Tibial nerve (tissue), 4 donors: ENCODE measurements at places on chromosomes 6 and 20. TPM values are rescaled to one million over a fixed set of nuclear protein-coding genes. Genes with fewer than 3 reads are reported as not detected.

Gene OR2J3
- total RNA-seq, result not detected

Gene SRMS
- not detected for total RNA-seq

GRCh38 chr6:89836639-89837222 lies 7.1 kb downstream of the CASP8AP2 start:
- H3K27me3 ChIP-seq, result no peaks in the 10 kb centered on the region
- H3K27ac ChIP-seq, result no peak overlapping the region
- no peaks in the 10 kb centered on the region for H3K36me3 ChIP-seq
- H3K4me3 ChIP-seq, result no peak overlapping the region
- no peaks in the 10 kb centered on the region for H3K4me1 ChIP-seq
- no peak for DNase-seq

Gene CCDC170
- 1.3 TPM for total RNA-seq

Gene SLC23A2
- total RNA-seq, result 48.5 TPM

- H3K27ac ChIP-seq, result no peak overlapping the region
- DNase-seq, result no peak
- no peaks in the 10 kb centered on the region for H3K36me3 ChIP-seq
- no peaks in the 10 kb centered on the region for H3K27me3 ChIP-seq
Measured at GRCh38 chr20:62321521-62321948, 18.7 kb downstream of the ADRM1 start.

- H3K4me3 ChIP-seq, result no peak overlapping the region
- H3K4me1 ChIP-seq, result no peaks in the 10 kb centered on the region
- no peak overlapping the region for H3K27ac ChIP-seq
- no peak for DNase-seq
- H3K27me3 ChIP-seq, result no peaks in the 10 kb centered on the region
Measured at GRCh38 chr6:5126214-5126613, 41.1 kb downstream of the PPP1R3G start.

DNA sequence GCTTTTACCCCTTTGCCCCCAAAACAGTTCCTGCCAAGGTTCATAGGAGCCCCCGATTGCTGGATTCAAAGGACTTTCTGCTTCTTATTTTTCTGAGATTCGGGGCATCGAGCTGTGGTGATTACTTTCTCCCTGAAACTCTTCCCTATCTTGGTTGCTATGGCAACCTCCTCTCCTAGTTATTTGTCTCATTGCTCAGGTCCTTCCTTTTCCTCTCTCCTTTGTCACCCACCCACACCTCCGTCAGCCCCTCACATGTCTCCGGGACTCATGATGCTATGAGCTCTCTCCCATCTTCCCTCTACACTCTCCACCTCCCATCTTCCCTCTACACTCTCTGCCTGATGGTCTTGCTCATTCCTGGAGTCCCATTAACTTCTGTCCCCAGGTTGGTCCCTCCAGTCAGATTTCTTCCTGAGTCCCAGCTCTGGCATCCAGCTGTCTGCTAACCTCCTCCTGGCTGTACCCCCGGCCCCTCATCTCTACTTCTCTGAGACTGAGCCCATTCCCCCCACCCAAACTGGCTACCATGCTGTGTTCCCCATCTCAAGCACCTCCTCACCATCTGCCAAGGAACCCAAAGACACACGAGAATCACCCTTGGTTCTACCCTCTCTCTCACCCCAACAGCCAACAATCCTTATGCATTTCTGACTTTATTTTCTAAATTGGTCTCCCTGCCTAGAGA lies 30.2 kb upstream of the NNAT start:
- H3K4me3 ChIP-seq, result no peak overlapping the region
- no peaks in the 10 kb centered on the region for H3K4me1 ChIP-seq
- H3K27me3 ChIP-seq, result no peaks in the 10 kb centered on the region
- no peaks in the 10 kb centered on the region for H3K36me3 ChIP-seq

Gene CPXM1
- total RNA-seq, result 1.6 TPM

- H3K27ac ChIP-seq, result no peak overlapping the region
- H3K27me3 ChIP-seq, result peaks cover 4% of the 10 kb centered on the region
- no peak overlapping the region for H3K4me3 ChIP-seq
- no peaks in the 10 kb centered on the region for H3K4me1 ChIP-seq
Measured at GRCh38 chr6:7449018-7449417, 59.4 kb downstream of the RIOK1 start.

DNA sequence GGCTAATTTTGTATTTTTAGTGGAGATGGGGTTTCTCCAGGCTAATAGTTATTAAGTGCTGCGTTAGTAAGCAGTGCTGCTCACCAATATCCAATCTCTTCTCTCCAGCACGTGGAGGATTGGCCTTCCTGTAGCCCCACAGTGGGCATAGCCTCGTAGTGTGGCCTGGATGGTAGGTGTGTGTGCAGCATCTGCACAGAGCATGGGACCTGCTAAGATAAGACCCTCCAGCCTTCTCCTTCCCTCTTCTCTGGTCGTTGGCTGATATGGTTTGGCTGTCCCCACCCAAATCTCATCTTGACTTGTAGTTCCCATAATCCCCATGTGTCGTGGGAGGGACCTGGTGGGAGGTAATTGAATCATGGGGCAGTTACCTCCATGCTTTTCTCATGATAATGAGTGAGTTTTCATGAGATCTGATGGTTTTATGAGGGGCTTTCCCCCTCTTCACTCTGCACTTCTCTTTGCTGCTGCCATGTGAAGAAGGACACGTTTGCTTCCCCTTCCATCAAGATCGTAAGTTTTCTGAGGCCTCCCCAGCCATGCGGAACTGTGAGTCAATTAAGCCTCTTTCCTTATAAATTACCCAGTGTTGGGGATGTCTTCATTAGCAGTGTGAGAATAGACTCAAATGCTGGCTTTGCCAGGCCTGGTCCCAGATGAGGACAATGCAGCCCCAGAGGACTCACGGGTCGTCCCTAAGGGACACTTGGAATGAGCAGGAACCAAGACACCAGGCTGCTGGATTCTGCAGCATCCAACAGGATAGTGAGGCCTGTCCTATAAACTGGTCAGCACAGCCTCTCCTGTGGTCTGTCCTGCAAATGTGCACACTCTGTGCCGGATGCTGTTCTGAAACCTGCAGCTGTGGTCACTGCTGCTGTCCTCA lies 63.4 kb upstream of the AFDN start:
- H3K4me3 ChIP-seq, result no peak overlapping the region
- no peaks in the 10 kb centered on the region for H3K27me3 ChIP-seq
- no peaks in the 10 kb centered on the region for H3K36me3 ChIP-seq
- peaks cover 4% of the 10 kb centered on the region for H3K4me1 ChIP-seq
- H3K27ac ChIP-seq, result no peak overlapping the region

Gene COL9A3
- total RNA-seq, result 63.4 TPM

GRCh38 chr20:42846784-42847490 lies 342.8 kb downstream of the PTPRT start:
- H3K27me3 ChIP-seq, result no peaks in the 10 kb centered on the region
- H3K4me3 ChIP-seq, result no peak overlapping the region
- no peak overlapping the region for H3K27ac ChIP-seq
- no peak for DNase-seq
- H3K36me3 ChIP-seq, result no peaks in the 10 kb centered on the region
- H3K4me1 ChIP-seq, result no peaks in the 10 kb centered on the region

DNA sequence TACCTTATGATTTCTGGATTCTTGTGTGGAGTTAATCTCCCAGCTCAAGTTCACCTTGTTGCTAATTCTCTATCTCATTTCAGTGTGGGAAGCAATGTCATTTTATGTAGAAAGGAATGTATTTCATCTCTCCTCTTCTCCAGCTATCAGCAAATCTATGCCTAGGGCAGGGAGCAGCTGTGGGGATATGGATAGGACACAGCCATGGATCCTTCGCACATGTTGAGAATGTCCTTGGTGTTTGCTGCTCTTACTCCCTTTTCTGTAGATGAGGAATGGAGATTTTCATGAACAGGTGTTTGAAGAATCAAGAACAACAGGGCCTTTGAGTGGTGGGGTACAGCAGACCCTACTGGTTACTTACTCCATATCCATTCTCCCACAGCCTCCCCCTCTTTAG lies 182.0 kb downstream of the UST start:
- no peak overlapping the region for H3K27ac ChIP-seq
- H3K27me3 ChIP-seq, result no peaks in the 10 kb centered on the region
- no peaks in the 10 kb centered on the region for H3K4me1 ChIP-seq
- no peaks in the 10 kb centered on the region for H3K36me3 ChIP-seq
- DNase-seq, result no peak

DNA sequence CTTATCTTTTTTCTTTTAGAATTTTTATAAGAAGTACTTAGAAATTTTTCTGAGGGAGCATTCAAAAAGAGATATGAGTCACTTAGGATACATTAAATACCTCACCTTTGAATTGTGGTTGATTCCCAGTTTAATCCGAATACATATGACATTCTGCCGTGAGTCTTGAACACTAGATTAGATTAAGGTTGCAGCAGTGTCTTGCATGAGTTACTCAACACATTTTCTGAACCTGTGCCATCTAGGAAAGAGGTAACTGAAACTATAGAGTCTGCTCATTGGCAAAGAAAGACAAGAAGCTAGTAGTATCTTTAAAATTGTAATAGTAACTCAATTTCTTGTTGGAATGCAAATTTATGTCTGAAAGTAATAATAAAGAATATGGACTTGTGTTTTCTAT lies 14.9 kb downstream of the PEX3 start:
- no peaks in the 10 kb centered on the region for H3K27me3 ChIP-seq
- H3K27ac ChIP-seq, result no peak overlapping the region
- peaks cover 61% of the 10 kb centered on the region for H3K36me3 ChIP-seq
- no peaks in the 10 kb centered on the region for H3K4me1 ChIP-seq

Gene ID4
- 32.6 TPM for total RNA-seq

GRCh38 chr6:138182939-138183789 lies 21.4 kb downstream of the ARFGEF3 start:
- DNase-seq, result no peak
- H3K36me3 ChIP-seq, result no peaks in the 10 kb centered on the region
- no peak overlapping the region for H3K4me3 ChIP-seq
- H3K27me3 ChIP-seq, result no peaks in the 10 kb centered on the region
- no peaks in the 10 kb centered on the region for H3K4me1 ChIP-seq

DNA sequence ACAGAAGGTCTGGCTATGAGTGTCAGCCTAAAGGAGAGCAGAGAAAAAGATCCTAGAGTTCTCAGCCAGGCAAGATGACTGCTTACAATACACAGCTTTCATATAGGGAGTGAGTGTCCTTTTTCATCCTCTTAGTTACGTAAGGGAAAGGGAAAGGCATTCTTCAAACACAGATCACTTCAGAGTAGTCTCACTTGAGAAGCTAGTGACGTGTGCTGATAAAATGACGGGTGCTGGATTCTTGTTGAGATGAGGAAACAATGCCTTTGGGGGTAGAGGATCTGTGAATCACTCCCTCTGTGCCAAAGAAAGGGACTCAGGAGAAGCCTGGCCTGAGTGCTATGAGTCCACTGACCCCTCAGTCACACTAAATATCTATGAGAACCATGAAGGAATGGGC lies 117.3 kb downstream of the QRSL1 start:
- no peak overlapping the region for H3K27ac ChIP-seq
- no peaks in the 10 kb centered on the region for H3K27me3 ChIP-seq
- DNase-seq, result no peak
- no peak overlapping the region for H3K4me3 ChIP-seq
- no peaks in the 10 kb centered on the region for H3K36me3 ChIP-seq
- H3K4me1 ChIP-seq, result no peaks in the 10 kb centered on the region

DNA sequence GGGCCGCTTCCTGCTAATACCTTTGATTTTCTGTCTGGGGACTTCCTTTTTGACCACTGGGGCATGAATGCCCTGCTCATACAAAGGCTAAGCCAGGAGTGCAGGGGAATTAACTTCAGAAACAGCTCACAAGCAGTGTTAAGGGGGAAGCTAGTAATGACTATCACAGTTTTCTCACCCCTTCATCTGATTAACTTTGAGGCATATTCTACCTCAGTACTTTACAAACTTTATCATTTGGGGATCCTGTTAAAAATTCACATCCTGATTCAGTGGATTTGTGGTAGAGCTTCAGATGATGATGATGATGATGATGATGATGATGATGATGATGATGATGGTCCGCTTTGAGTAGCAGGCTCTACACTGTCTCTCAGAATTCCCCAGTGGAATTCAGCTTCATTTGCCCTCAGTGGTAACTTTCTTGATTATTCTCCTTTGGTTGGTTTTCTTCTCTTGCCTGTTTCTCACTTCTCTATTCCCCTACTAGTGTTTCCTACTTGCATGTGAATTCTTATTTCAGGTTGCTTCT lies 78.4 kb upstream of the TMEM170B start:
- no peak overlapping the region for H3K4me3 ChIP-seq
- DNase-seq, result no peak
- H3K36me3 ChIP-seq, result no peaks in the 10 kb centered on the region
- H3K4me1 ChIP-seq, result no peaks in the 10 kb centered on the region
- H3K27me3 ChIP-seq, result no peaks in the 10 kb centered on the region

GRCh38 chr20:42919316-42919715 lies 270.4 kb downstream of the PTPRT start:
- no peak overlapping the region for H3K27ac ChIP-seq
- H3K4me3 ChIP-seq, result no peak overlapping the region
- H3K4me1 ChIP-seq, result no peaks in the 10 kb centered on the region
- no peak for DNase-seq

DNA sequence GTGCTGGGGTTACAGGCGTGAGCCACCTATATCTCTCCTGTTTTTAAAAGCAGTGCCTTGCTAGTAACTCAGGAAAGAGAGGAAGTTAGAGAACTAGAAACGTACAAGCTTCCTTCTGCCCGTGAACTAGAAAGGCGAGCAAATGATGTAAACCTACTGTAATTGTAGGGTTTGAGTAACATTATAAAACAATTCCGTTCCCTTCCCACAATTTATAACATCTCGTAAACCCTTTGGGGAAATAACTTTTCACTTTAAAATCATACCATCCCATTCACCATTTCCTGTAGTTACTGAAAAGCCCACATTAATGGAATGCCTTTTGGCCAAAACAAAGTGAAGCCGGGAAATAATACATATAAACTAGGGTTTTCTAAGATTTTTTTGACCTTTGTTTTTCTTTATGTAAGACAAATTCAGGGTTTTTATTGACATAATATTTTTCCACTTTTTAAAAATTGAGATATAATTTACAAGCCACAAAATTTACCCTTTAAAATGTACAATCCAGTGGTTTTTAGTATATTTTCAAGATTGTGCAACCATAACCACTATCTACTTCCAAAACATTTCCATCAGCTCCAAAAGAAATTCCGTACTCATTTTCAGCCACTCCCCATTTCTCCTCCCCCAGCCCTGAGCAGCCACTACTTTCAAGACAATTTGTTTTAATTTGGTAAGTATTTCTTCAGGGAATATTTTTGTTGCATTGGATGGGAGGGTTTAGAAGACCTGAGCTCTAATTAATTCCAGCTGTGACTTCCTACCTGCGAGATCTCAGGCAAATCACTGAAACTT lies 175.1 kb upstream of the PDE10A start:
- H3K27me3 ChIP-seq, result peaks cover 12% of the 10 kb centered on the region
- no peak for DNase-seq
- H3K4me3 ChIP-seq, result no peak overlapping the region

DNA sequence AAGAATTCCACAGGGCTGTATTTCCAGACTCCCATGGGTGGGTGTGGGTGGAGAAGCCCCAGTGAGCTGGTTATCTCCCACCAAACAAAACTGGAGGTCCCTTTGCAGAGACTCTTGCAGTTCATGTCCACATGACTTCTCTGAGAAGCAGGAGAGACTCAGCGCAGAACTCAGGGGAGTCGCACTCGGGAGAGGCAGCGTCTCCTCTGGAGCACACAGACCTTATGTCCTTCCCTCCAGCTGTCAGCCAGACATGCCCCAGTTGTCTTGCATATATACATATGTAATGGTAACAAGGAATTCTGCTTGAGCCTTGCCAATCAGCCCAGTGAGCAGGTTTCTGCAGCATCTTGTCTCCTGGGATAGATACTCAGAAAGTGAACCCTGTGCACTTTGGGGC lies 23.8 kb downstream of the MYT1 start:
- no peaks in the 10 kb centered on the region for H3K4me1 ChIP-seq
- no peak overlapping the region for H3K27ac ChIP-seq
- no peaks in the 10 kb centered on the region for H3K36me3 ChIP-seq
- H3K27me3 ChIP-seq, result no peaks in the 10 kb centered on the region
- H3K4me3 ChIP-seq, result no peak overlapping the region

Gene SMAP1
- 20.4 TPM for total RNA-seq

Gene IYD
- total RNA-seq, result not detected
